ENCODE measurements at places on chromosomes 16 and 17.

DNA sequence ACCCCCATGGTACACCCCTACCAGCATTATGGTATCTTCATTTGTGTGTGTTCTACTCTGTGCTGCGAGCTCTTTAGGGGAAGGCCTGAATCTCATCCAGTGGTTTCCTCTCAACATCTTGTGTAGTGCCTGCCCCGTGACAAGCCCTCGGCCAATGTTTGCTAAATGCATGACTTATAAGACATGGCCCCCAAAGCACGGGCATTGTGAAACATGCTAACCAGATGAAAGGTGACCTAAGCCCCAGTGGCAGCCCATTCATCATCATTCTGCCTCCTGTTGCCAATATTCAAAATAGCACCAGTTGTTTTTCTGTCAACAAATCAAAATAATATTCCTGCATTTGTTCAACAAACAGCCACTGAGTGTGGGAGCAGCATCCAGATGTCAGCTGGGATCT, 108.8 kb upstream of the HSBP1 start:
- no peak overlapping the region for H3K4me3 ChIP-seq
- no peaks in the 10 kb centered on the region for H3K36me3 ChIP-seq
- no peak for DNase-seq
- H3K27me3 ChIP-seq: no peaks in the 10 kb centered on the region
- H3K4me1 ChIP-seq: no peaks in the 10 kb centered on the region

- peaks cover 9% of the 10 kb centered on the region for H3K4me1 ChIP-seq
- H3K4me3 ChIP-seq: peak overlapping the region; percentile 67
- peak overlapping the region; percentile 97 for H3K27ac ChIP-seq
- H3K27me3 ChIP-seq: no peaks in the 10 kb centered on the region
These were observed 894 bp downstream of the RNF227 start for GRCh38 chr17:7915179-7915610.

GRCh38 chr17:15321556-15322251, 19.7 kb downstream of the TEKT3 start:
- no peaks in the 10 kb centered on the region for H3K4me1 ChIP-seq
- DNase-seq: no peak
- no peak overlapping the region for H3K27ac ChIP-seq
- no peaks in the 10 kb centered on the region for H3K27me3 ChIP-seq
- no peak overlapping the region for H3K4me3 ChIP-seq

- no peak overlapping the region for H3K4me3 ChIP-seq
- no peaks in the 10 kb centered on the region for H3K36me3 ChIP-seq
- H3K27ac ChIP-seq: no peak overlapping the region
These were observed 79.3 kb downstream of the ABCC12 start for GRCh38 chr16:48076455-48077012.

DNA sequence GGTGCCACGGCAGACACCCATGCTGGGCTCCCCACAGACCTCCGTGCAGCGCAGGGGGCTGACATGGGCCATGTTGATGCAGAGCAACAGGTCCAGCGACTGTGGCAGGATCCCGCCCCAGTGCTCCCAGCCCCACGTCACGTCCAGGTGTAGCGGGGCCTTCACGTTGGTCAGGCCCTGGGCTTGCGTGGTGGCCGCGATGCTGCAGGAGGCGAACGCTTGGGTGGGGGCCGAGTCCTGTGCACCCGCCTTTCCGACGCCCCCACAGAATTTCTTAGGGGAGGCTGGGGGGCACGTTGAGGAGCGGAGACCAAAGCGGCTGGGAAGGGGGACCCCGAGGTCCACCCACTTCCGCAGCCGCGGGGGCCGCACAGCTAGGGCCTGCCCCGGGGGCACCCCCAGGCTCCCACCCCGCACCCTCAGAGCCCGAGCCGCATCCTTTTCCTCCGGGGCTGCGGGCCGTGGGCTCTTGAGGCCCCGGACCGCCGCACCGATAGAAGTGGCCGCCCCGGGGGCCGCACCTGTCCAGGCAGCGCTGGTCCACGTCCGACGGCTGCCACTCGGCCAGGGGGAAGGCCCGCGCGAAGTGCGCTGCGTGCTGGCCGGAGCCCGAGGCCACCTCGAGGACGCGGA, 416 bp downstream of the METTL26 start:
- H3K4me3 ChIP-seq: peak overlapping the region; percentile 87
- H3K27ac ChIP-seq: peak overlapping the region; percentile 94
- peaks cover 13% of the 10 kb centered on the region for H3K4me1 ChIP-seq
- H3K27me3 ChIP-seq: no peaks in the 10 kb centered on the region
- DNase-seq: no peak

DNA sequence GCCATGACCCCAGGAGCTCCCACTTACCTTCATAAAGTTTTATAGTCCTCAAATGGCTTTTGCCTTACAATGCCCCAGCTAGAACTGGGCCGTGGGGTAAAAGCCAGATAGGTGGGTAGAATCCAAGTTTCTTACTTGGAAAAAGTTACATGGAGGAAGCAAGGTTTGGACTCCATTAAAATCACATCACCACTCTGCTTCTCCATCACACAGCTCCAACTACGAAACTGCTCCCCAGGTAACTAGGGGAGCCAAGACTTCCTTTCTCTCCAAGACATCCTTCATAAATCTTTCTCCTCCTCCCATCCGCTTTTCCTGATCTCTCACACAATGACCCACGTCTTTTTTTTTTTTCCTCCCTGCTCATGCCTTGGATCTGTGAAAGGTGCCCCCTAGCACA, 130.8 kb upstream of the RCVRN start:
- no peak overlapping the region for H3K4me3 ChIP-seq
- H3K27me3 ChIP-seq: no peaks in the 10 kb centered on the region
- no peak for DNase-seq
- H3K4me1 ChIP-seq: no peaks in the 10 kb centered on the region

- no peaks in the 10 kb centered on the region for H3K27me3 ChIP-seq
- DNase-seq: no peak
- H3K4me1 ChIP-seq: no peaks in the 10 kb centered on the region
- no peaks in the 10 kb centered on the region for H3K36me3 ChIP-seq
- no peak overlapping the region for H3K27ac ChIP-seq
These were observed 603.8 kb downstream of the CDH8 start for GRCh38 chr16:61432421-61432820.

GRCh38 chr16:26563018-26563417, 503.7 kb upstream of the C16orf82 start:
- DNase-seq: no peak
- H3K27me3 ChIP-seq: no peaks in the 10 kb centered on the region
- no peaks in the 10 kb centered on the region for H3K4me1 ChIP-seq

DNA sequence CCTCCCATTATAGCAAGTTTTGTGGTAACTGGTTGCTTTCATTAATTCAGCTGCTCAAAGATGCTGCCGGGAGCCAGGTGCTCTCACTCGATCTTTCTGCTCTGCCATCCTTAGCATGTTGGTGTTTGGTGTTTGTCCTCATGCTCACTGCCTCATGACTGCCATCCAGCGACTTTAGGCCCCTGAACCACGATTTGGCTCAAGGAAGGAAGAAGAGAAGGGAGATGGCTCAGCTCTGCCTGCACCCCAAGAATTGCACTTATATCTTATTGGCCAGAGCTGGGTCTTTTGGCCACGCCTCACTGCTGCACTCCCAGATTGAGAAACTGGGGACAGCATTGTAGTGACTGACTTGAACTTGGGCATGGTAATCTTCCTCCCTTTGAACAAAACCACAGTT, 52.7 kb downstream of the ARSG start:
- no peaks in the 10 kb centered on the region for H3K4me1 ChIP-seq
- no peak overlapping the region for H3K27ac ChIP-seq
- no peak for DNase-seq
- no peak overlapping the region for H3K4me3 ChIP-seq
- H3K36me3 ChIP-seq: no peaks in the 10 kb centered on the region
- no peaks in the 10 kb centered on the region for H3K27me3 ChIP-seq

GRCh38 chr16:89847051-89847939, 19.0 kb downstream of the SPIRE2 start:
- H3K4me1 ChIP-seq: peaks cover 12% of the 10 kb centered on the region
- H3K27ac ChIP-seq: peak overlapping the region; percentile 73
- peak; percentile 78 for DNase-seq
- H3K27me3 ChIP-seq: no peaks in the 10 kb centered on the region
- no peak overlapping the region for H3K4me3 ChIP-seq

DNA sequence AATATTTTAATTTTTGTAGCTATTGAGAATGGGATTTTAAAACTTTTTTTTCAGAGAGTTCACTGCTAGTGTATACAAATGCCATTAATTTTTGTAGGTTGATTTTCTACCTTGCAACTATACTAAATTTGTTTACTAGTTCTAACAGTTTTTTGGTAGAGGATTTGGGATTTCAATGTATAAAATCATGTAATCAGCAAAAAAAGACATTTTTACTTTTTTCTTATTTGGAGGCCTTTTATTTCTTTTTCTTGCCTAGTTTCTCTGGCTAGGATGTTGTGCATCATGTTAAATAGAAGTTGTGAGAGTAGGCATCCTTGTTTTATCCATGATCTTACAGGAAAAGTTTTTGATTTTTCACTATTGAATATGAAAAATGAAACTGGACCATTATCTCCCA, 602.9 kb upstream of the KIF2B start:
- no peak overlapping the region for H3K27ac ChIP-seq
- no peak for DNase-seq

DNA sequence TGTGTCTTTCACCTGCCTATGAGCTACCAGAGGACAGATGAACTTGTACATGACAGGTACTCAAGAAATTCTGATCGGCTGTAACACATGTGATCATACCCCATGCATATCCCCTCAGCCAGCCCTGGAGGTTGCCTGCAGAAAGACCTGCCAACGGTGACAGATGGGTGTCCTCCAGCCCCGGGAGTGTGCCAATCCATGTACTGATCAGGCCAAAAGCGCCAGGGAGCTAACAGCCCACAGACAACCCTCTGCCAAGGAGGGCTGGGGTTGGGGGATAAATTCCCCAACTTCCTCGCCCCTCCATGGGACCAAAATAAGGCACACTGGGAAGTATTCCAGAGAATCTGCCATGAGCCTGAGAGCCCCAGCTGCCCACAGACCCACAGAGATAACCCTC, 189.4 kb downstream of the CCT6B start:
- no peaks in the 10 kb centered on the region for H3K4me1 ChIP-seq
- DNase-seq: no peak
- no peak overlapping the region for H3K4me3 ChIP-seq
- no peaks in the 10 kb centered on the region for H3K27me3 ChIP-seq
- no peaks in the 10 kb centered on the region for H3K36me3 ChIP-seq
- no peak overlapping the region for H3K27ac ChIP-seq

GRCh38 chr17:75834928-75835653, 9.1 kb downstream of the UNC13D start:
- H3K36me3 ChIP-seq: no peaks in the 10 kb centered on the region
- H3K4me1 ChIP-seq: no peaks in the 10 kb centered on the region
- H3K27ac ChIP-seq: no peak overlapping the region
- DNase-seq: no peak
- H3K27me3 ChIP-seq: no peaks in the 10 kb centered on the region

GRCh38 chr17:45345554-45346215, 28.9 kb upstream of the MAP3K14 start:
- no peak overlapping the region for H3K27ac ChIP-seq
- H3K27me3 ChIP-seq: no peaks in the 10 kb centered on the region
- no peak overlapping the region for H3K4me3 ChIP-seq
- no peaks in the 10 kb centered on the region for H3K36me3 ChIP-seq
- DNase-seq: no peak

DNA sequence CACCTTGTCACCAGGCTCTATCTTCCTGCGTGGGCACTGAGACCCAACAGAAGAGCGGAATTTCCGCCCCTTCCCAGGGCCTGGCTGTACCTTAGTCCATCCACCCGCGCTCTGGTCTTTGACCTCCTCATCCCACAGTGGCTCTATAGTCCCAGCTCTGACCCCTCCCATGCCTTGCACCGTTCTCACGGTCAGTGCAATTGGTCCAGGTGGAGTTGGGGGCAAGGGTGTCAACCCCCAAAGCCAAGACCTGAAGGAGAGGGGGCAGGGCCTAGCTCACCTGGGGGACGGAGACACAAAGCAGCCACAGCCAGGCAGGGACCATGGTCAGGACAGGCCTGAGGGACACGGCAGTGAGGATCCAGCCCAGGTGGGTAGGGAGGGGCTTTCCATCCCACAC, 944 bp downstream of the CDH16 start:
- H3K27me3 ChIP-seq: no peaks in the 10 kb centered on the region
- H3K36me3 ChIP-seq: no peaks in the 10 kb centered on the region
- H3K27ac ChIP-seq: no peak overlapping the region
- no peaks in the 10 kb centered on the region for H3K4me1 ChIP-seq

GRCh38 chr16:73057291-73058210, 9.6 kb upstream of the ZFHX3 start:
- H3K27ac ChIP-seq: peak overlapping the region; percentile 64
- H3K4me3 ChIP-seq: peak overlapping the region; percentile 37
- no peaks in the 10 kb centered on the region for H3K36me3 ChIP-seq
- DNase-seq: no peak
- H3K27me3 ChIP-seq: no peaks in the 10 kb centered on the region

DNA sequence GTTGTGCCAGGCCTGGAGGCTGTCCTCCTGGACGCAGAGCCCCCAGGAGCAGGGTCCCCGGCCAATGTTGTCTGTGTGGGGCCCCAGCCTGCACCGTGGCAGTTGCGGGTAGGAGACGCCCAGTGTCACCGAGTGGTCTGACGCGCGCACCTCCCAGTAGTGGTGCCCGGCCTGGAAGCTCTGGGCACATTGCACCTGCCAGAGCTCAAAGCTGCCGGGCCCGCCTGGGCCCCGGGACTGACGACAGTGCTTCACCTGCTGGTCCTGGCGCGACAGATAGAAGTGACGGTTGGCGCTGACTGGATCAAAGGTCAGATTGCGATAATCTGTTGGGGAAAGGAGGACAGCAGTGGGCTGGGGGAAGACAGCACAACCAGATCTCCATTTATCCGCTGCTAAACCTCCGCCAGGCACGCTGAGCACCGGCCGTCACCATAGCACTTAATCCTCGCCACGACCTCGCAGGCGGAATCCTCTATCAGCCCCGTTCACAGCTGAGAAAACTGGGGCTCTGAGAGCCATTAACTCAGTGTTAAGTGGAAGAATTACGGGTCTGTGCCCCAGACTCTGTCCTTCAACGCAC, 5.6 kb downstream of the TRIM65 start:
- DNase-seq: no peak
- H3K27ac ChIP-seq: no peak overlapping the region
- H3K36me3 ChIP-seq: no peaks in the 10 kb centered on the region
- no peak overlapping the region for H3K4me3 ChIP-seq
- H3K4me1 ChIP-seq: peaks cover 8% of the 10 kb centered on the region
- H3K27me3 ChIP-seq: no peaks in the 10 kb centered on the region

DNA sequence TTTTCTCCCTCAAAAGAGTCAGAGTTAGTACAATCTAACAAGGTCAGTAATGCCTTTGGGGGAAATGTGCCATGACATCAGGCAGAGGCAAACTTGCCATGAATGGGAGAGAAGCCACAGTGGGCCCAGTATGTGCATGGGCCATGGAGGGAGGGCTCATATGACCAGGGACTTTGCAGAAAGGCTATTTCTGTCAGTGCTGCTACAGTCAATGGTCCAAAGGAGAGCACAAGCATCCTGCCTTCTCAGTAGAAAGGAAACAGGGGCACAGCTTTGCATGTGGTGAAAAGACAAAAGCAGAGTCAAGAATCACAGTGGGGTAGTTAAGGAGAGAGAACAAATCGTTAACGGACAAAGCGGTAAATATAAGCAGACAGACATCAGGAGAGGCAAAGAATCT, 11.2 kb upstream of the CORO6 start:
- H3K27me3 ChIP-seq: no peaks in the 10 kb centered on the region
- no peak overlapping the region for H3K4me3 ChIP-seq
- DNase-seq: no peak
- H3K27ac ChIP-seq: no peak overlapping the region
- H3K36me3 ChIP-seq: peaks cover 8% of the 10 kb centered on the region

- DNase-seq: no peak
- no peak overlapping the region for H3K4me3 ChIP-seq
- no peak overlapping the region for H3K27ac ChIP-seq
- H3K4me1 ChIP-seq: no peaks in the 10 kb centered on the region
- H3K27me3 ChIP-seq: no peaks in the 10 kb centered on the region
These were observed 19.4 kb upstream of the PHOSPHO1 start for GRCh38 chr17:49249890-49250522.

- no peaks in the 10 kb centered on the region for H3K27me3 ChIP-seq
- no peaks in the 10 kb centered on the region for H3K4me1 ChIP-seq
- DNase-seq: no peak
- no peak overlapping the region for H3K27ac ChIP-seq
These were observed 64.1 kb downstream of the ADCY9 start for GRCh38 chr16:4052096-4052495.

All from colonic mucosa (tissue), 4 donors.